Stimulated activated CD4-positive, alpha-beta T cell treated with anti-CD3 and anti-CD28 coated beads, Interleukin-12 subunit alpha, Interleukin-12 subunit beta, amount 100 ng/mL, for 24 hours (primary cell): ENCODE measurements at places on chromosomes 2 and 18.

GRCh38 chr2:132654968-132655367 is 15.0 kb downstream of the LYPD1 start:
- DNase-seq = no peak

GRCh38 chr2:41718705-41719104 is 329.1 kb upstream of the PKDCC start:
- DNase-seq = no peak

- DNase-seq = no peak
Observed at GRCh38 chr18:78974115-78974761, 5.4 kb upstream of the SALL3 start.

- no peak for DNase-seq
Observed at GRCh38 chr2:185668710-185669109, 69.9 kb upstream of the FSIP2 start.

- no peak for DNase-seq
Observed at GRCh38 chr2:10267551-10268465, 34.9 kb upstream of the HPCAL1 start.

DNA sequence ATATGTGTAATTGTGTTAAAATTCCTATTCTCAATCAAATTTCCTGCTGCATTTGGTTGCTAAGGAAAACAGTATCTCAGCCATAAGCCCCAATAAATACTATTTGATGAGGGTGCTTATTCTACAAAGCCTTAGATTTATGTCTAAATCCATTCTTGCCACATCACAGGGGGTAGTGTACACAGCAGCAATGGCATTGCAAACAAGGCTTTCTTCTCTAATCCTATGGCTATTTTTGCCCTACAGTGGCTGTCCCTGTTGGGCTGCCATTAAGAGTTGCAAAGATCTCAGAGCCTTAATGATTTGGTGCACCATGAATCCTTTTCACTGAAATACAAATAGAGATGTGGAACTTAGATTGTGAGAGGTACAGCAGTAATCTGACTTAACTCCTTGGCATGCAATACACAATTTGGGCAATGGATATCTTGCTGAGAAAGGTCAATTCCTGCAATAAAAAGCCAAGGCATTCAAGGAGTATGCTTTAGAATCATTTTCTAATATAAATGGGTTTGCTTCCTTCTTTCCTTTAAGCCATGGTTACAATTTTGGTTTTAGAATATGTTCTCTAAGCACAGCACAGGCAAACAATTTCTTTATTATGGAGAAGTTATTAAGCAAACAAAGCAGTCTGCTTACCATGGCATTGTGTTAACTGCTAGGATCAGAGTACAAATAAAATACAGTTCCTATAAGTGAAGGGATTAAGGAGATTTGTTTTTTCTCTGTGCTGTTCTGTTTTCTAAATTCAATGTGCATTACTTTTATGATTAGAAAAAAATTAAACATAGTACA is 69.8 kb upstream of the CD302 start:
- no peak for DNase-seq

DNA sequence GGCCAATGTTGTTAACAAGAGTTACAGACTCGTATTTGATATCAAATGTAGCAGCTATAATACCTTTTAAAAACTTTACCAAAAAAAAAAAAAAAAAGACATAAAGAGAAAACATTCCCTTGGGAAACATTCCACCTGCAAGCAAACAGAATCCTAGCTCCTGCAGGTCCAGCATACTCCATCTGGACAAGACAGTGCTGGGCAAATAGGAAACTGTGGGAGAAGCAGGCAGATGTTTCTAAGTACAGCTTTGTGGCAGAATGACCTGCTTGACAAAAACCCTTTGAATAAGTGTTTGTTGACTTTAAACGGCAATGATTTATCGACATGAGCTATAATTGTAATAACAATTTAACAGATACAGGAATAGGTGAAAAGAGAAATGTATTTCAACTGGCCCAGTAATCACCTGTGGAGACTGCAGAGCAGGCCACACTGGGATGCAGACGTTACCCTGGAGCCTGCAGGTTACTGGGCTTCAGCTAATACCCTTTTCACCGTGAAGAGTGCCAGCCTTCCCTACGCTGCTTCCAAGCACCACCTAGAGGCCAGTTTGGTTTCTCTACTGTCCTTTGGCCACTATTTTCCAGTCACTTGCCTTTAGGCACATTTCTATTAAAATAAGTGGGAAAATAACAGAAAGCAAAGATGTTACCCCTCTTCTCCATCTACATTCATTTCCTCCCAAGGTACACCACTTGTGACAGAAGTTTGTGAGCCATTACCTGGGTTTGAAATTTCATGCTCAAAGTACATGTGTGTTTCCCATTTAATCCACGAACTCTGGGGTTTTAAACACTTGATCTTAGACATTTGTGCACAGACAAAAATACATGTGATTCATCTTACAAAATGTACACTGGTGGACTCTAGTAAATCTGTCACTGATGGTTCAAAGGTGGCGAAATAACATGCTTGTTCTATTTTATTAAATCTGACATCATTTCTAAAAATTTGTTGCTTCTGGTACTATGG is 96.9 kb upstream of the ZNF397 start:
- no peak for DNase-seq

GRCh38 chr18:73901151-73901550 is 246.5 kb downstream of the FBXO15 start:
- DNase-seq = no peak

DNA sequence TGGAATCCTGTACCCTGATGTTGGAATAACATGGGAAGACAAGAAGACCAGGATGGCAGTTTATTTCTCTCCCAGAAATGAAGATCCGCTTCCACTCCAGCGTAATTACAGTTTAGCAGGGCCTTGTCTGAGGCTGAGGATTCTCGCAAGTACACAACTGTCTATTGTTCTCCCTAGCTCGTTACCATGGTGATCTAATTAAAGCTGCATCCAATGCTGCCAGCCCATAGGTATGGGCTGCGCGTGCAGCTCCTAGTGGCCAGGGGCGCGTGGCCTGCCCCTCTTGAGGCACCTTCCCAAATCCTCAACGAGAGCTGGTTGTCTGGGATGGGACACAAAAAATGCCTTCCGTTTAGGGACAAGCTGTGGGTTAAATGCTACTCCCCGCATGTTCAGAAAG is 344.9 kb downstream of the CYRIA start:
- DNase-seq = no peak

- no peak for DNase-seq
Observed at GRCh38 chr2:131413148-131413747, 49.3 kb upstream of the RAB6D start.

- DNase-seq = no peak
Observed at GRCh38 chr2:69204654-69205053, 182.4 kb downstream of the GFPT1 start.

- no peak for DNase-seq
Observed at GRCh38 chr2:41922177-41922576, 125.6 kb upstream of the PKDCC start.

DNA sequence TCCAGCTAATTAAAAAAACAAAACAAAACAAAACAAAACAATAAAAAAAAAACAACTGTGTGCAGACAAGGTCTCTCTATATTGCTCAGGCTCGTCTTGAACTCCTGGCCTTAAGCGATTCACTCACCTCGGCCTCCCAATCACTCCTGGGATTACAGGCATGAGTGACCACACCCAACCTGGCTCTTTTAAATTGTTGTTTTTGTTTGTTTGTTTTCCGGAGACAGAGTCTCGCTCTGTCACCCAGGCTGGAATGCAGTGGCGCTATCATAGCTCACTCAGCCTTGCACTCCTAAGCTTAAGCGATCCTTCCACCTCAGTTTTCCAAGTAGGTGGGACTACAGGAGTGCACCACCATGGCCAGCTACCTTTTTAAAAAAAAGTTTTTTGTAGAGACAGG is 201.6 kb downstream of the EN1 start:
- no peak for DNase-seq

GRCh38 chr2:240021488-240022104 is 3.5 kb downstream of the NDUFA10 start:
- DNase-seq = peak; percentile 57

DNA sequence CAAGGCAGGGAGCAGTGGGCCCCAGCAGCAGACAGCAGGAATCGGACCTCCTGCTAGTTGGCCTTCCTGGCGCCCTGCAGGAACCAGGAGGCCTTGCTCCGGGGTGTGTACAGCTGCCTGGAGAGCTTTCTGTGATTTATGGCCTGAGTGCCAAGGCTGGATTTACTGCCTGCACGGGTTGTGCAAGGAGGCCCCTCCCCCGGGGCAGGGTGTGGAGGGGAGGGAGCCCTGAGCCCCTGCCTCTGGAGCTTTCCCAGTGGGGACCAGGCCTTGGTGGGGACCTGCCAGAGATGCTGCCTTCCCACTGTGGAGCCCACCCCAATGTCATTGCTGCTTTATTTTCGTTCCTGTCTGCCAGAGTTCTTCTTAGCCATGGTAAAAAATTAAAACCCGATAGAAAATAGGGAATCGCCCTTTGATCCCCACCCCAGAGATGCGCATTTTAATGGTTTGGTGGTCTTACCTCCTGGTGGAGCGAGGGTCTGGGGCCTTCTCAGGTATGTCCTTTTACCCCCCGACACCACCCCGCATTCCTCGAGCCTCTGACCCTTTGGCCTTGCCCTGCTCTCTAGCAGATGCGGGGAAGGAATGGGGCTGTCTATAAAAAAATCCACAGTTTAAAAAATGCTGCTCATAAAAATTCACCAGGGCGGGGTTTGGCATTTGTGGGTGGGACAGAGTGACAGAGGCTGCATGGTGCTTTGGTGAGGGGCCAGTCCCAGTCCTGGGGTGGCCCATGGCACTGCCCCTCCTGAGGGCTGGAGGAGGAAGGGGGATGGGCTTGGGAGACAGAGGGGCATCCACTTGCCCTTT is 6.9 kb upstream of the RALB start:
- no peak for DNase-seq

DNA sequence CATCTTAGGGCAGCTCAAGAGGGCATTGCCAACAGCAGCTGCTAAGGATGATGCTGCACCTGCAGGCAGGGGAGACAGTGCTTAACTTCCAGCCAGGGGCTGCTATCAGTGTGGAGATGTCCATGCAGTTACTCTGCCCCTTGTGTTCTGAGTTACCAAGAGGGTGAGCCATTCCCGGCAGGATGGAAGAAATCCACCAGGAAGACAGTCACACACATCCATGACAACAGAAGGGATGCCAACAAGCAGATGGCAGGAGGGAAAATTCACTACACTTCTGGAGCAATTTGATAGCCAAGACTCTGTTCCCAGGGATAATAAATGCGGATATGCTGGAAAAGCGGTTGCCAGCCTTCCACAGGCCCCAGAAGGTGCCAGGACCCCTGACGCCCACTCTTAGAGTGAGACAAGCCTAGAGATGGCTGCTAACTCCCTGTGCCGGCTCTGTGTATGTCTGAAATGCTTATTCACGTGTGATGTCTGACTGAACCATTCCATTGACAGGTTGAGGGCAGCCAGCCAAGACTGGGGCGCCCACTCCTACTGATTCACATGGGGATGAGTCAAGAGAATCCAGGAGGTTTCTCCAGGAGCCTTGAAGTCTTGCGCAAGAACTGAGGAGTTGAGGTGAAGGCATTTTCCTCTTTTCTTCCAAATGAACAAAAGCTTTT is 24.5 kb downstream of the LOXHD1 start:
- no peak for DNase-seq

GRCh38 chr2:64773461-64774118 is 119.9 kb upstream of the SERTAD2 start:
- no peak for DNase-seq

GRCh38 chr2:65069439-65069824 is 13.2 kb downstream of the CEP68 start:
- DNase-seq = no peak
